Left renal cortex interstitium (tissue), 4 donors: ENCODE measurements at places on chromosomes 1 and 21.

DNA sequence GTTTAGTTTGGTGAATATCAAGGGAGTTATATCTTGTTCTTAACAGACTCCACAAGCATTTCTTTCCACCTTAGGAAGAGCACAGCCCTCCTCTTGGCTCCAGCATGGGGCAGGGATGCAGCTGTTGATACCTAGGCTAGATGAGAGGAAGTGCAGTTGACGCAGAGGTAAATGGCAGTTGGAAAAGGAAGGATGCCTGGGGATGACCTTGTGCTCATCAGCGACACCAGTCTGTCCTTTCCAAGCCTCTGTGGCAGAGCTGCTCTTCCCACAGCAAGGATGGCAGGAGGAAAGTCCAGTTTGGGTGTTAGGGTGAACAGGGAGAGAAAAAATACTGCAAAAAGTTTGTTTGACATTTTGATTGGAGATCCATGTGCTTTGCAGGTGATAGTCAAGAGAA, 6.2 kb downstream of the PROX1 start:
- no peak for DNase-seq

DNA sequence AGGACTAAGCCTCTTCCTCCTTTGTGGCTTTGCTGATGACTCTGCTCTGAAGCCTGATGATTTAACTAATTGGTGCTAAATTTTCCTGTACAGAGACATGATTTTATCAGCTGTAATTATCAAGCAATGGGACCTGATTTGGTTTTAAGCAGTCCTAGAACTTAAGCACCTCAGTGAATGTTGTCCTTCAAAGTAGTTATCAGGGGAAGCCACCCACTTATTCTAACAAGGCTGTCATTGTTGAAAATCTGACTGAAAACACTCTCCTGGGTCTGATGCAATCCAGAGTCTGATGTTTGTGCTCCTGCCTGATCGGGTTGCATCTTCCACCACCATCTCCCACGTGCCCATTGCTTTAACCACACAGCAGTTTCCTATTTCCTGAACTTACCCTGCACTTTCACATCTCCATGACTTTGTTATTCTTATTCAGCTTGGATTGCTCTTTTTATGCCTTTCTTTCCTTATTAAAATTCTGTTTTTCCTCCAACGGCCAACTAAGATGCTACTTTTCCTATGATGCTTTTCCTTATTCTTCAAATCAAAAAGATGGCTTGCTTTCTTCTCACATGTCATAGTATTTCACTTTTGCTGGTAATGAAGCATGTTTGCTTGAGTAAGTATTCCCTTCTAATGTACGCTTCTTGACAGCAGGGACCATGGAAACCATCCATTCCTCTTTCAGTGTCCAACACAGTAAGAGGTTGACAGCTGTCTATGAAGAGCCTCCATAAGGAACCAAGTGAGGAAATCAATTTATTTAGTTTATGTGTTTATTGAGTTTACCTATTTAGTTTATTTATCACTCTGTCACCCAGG, 55.0 kb downstream of the S1PR1 start:
- no peak for DNase-seq

DNA sequence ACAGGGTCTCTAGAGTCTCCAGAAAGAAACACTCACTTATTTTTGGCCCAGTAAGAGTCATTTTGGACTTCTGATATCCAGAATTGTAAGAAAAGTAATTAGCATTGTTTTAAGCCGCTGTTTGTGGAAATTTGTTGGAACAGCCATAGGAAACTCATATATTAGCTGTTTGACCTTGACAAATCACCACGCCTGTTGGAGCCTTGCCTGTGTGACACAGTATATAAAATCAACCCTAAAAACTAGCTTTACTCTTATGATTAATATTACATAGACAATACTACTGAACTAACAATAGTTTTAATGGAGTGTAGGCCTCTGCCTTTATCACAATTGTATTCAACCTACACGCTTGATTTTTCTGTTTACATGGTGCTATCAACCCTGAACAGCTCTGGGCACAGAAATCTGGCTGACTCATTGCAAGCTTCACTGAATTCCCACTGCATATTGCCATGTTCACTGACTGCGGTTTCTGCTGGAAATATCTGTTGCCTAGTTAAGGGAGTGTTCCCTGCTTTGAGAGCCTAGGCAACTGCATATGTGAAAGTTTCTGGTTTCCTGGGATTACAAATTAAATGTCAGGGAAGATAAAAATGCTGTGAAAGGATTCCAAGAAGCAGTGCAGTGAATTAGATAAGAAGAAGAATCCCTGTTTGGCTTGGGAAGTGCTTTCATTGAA, 419.5 kb upstream of the DEPDC1 start:
- no peak for DNase-seq

DNA sequence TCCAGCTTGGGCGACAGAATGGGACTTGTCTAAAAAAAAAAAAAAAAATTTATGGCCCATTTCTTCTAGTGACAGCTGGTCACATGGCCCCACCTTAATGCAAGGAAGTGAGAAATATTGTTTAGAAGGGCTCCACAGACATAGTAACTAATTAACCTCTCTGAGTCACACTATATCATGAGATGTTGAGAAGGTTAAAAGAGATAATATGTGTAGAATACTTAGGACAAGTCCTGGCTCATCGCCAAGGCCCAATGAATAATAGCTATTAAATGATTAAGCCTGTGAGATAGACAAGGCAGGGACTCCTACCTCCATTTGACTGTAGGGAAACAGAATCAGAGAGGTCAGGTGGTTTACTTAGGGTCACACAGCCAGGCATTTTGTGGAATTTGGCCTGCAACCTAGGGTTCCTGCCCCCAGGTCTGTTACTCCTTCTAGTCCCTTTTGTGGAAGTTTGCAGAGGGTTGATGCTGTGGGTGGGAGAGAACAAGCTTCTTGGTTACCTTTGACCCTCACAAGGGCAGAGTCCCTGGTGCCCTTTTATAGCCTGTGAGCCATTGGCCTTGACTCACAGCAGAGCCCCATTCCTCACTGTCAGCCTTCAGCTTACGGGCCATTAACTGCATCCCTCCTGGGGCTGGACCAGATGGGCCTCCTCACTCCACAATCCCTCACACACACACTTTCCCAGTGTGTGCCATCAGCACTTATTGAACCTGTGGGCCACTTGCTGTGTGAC, 48.5 kb downstream of the OPRD1 start:
- no peak for DNase-seq

- DNase-seq, result no peak
These were observed 313.3 kb upstream of the GREM2 start for GRCh38 chr1:240925273-240925672.

GRCh38 chr1:160681891-160682140, 29.8 kb downstream of the CD48 start:
- DNase-seq, result no peak

DNA sequence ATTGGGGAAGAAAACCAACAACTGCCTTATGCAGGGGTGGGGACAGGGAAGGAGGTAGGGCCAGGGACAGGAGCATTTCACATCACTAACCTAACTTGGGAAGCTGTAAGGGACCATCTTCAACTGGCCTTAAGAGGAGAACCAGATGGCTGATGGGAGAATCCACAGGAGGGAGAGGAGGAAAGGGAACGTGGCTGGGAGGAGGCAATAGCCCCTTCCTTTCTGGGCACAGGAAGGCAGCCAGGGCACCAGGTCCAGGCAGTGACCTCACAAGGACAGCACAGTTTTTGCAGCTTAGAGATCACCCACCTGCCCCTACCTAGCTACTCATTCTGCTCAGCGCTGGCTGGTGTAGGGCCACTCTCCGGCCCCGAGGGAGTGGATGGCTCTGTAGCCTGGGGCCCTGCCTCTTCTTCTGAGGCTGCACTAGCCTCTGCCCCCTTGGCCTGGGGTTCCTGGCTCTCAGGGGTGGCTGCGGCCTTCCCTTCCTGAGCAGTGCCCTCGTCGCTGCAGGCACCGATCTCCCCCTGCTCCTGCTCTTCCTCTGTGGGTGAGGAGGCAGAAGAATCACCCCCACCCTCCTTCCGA, 1.7 kb downstream of the MARCKSL1 start:
- no peak for DNase-seq

GRCh38 chr1:161910604-161911003, 113.1 kb downstream of the OLFML2B start:
- DNase-seq, result no peak

- DNase-seq, result no peak
These were observed 623.3 kb upstream of the NR5A2 start for GRCh38 chr1:199404191-199404590.

- no peak for DNase-seq
These were observed 238.7 kb upstream of the POGK start for GRCh38 chr1:166600574-166600973.

DNA sequence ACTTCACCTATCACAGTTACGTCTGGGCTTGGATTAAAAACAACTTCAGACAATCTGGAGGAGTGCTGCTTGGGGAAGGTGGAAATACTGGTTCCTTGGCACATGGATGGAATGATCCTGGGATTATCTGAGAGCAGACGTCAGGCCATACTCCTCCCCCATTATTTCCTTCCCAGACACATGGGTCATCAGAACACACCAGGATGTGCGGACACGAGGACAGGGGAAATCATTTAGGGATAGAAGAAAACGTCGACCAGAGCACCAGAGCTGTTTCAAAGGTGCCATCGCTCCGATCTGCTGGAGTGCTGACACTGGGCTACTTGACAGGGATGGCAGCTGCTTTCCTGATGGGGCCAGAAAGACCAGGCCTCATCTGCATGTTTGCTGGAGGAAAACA, 31.8 kb upstream of the ANGPTL7 start:
- no peak for DNase-seq

DNA sequence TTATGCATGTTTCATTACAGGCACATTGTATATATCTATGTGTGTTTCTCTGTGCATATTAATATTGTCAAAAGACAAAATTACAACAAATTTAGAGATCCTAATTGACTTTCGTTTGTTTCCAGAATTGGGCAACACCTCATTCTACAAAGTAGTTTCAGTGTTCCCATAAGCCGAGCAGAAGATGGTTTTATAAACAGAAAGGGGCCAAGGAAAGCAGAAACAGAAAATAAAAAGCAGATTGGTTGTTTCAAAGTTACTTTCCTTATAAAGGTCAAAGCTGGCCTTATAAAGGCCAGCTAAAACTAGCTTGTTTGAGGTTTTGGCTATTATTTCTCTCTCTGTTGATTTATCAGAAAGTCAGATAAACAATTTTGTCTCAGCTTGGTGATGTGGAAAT, 116.2 kb upstream of the FGGY start:
- no peak for DNase-seq

- DNase-seq, result no peak
These were observed 9.2 kb downstream of the SPATA6 start for GRCh38 chr1:48462716-48463302.

DNA sequence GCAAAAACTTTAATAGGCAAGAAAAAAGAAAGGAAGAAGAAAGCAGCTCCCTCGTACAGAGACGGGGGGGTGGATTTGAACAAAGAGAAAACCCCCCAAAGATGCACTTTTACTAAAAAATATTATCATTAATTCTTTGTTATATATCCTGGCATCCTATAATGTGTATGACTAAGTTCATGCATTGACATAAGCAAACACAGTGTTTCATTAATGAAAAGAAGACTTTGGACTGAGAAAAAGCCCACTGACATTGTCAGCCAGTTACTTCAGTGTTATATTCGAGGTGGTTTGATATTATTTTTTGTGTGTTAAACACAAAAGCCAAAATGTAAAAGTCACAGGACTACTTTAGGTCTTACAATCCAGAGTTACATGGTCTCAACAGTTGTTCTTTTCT, 110.1 kb upstream of the DPYD start:
- no peak for DNase-seq

DNA sequence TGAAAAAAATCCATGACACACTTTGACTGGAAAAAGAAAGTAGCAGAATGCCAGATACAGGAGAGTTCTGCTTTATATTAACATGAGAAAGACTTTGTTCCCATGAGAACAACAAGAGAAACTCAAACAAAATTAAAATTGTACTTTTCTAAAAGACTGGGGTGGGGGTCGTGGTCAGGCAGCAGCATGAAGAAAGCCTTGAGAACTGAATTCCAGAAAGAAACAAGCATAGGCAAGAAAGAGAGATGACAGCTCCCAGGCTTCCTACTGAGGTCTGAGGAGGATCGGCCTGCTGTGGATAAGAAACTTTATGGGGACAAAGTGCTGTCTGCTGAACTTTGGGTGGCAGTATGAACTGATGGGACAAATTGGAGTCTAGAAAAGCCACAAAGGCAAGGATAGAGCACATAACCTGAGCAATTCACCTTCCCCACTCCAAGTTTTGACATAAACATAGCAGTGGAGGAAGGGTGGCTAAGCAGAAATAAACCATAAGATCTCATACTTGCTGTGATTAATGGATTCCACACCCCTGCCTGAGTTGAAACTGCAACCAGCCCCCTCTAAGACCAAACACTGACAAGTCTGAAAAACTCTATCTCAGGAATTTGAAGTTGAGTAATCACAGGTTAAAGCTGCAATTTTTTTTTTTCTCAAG, 43.7 kb downstream of the COL6A1 start:
- DNase-seq, result no peak

GRCh38 chr1:227947676-227948492, at the start of gene WNT9A:
Gene WNT9A (minus strand): TSS chr1:227947932. CDS start chr1:227947887, 45 bp downstream.
- DNase-seq, result no peak

- no peak for DNase-seq
These were observed 70.8 kb downstream of the JAK1 start for GRCh38 chr1:64895500-64895899.

- DNase-seq, result no peak
These were observed 136.5 kb upstream of the ETS2 start for GRCh38 chr21:38669186-38669585.

DNA sequence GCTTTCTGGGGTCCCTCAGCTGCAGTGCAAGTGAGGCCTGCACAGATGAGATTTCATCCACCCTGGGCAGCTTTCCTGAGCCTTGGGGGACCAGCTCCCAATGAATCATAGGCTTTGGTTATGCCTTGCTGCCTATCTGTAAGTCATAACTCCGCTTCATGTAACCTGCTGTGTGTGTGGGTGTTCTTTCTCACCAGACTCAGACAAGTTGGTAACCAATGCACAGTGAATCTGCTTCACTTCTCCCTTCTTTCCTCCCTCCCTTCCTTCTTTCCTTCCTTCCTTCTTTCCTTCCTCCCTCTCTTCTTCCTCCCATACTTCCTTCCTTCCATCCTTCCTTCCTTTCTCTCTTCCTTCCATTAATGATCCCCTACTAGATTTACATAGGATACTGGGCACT, 34.4 kb upstream of the PSMB2 start:
- no peak for DNase-seq

- no peak for DNase-seq
These were observed 569 bp downstream of the RNF207 start for GRCh38 chr1:6206520-6206855.

GRCh38 chr1:113231866-113232265, 158.4 kb upstream of the MAGI3 start:
- no peak for DNase-seq

DNA sequence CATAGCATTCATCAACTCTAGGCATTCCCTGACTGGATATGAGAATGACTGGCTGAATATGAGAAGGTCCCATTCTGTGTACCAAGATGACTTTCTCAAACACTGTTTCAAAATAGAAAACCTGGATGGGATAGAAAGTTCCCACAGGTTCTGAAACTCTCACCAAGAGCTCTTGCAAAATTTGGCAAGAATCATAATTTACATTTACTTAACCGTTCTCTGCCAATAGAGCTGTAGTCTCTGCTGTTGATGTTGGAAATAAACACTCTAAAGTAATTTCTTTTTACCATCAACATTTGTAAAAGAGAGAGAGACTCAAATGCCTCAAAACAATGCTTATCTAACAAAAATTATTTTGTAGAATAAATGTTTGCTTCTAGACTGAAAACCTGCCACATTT, 221.1 kb downstream of the LMO4 start:
- DNase-seq, result no peak
